ENCODE measurements at places on chromosomes 4 and X.

DNA sequence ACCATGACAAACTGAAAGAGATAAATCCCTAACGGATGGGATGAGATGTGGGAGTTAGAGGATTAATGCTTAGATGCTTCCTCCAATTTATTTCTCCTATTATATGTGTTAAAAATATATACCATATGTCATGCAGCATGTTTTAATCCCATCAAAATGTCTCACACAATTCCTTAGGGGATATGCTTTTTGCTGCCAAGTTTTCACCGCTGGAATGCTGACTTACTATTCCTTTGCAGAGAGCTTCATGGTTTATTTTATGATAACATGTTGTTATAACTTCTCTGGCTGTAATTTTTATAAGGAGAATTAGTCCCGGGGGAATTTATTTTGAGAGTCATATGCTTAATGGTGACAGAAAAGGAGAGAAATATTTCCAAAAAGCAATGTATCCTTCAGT is 670.3 kb downstream of the IL1RAPL1 start:
- DNase-seq = no peak

DNA sequence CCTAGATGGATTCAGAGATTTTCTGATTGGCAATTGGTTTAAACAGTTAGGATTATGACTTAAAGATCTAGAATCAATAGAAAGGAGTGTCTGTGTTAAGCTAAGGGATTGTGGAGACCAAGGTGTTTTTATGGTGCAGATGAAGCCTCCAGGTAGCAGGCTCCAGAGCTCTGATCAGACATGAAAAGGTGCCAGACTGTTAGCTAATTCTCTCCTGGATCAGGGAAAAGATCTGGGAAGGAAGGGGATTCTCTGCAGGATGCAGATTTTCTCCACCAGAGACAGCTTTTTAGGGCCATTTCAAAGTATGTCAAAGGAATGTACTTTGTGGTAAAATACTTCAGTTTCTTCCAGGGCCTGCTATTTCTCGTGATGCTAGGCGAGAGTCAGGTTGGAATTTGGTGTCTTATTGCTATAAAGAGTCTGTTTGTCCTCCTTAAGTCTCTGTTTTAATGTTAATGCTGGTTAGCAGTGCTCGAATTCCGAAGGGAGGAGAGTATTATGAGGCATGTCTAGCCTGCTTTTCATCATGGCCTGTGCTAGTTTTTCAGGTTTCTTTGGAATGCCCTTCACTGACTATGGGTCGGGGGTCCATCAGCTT is 12.0 kb upstream of the GPR78 start:
- DNase-seq = no peak

DNA sequence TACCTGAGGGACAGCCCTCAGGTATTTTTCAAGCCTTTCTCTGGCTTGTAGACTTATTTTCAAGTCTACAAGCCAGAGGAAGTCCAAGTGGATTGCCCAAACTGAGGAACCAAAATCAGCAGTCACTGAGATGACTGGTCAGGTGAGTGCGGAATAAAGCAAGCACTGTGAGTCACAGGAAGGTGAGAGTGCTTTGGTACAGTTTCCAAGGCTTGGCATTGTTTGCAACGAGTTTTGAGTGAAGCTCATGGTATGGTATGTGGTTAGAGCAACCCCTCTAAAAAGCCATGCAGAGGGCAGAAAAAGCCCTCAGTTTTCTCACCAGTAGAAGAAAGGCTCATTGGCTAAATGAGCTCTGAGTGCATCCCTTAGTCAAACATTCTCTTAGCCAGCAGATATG is 112.8 kb upstream of the EOLA2 start:
- no peak for DNase-seq

DNA sequence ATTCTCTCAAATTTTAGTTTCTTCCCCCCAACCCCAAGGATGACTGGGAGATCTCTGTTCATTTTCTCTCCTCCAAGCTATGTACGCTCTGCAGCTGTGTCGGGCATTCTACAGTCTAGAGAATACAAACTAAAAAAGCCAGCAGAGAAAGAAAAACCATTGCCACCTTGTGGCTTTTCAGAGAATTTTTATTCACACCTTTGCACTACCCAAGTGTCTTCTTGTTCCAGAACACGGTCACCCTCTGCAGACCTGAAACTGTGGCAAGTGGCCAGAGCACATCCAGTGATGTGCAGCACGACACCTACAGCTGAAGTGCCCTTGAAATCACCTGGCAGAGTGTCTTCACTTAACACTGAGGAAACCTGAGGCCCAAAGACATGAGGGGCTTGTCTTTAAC is 68.6 kb downstream of the CHST7 start:
- DNase-seq = no peak

- no peak for DNase-seq
These were observed 32.2 kb upstream of the UGT2B4 start for GRCh38 chr4:69527924-69528323.

GRCh38 chrX:77009691-77010090 is 437.5 kb upstream of the FGF16 start:
- DNase-seq = no peak
